Stimulated activated CD4-positive, alpha-beta T cell treated with anti-CD3 and anti-CD28 coated beads, Interleukin-1b, Interleukin-23, amount 100 ng/mL, for 24 hours (primary cell): ENCODE measurements at places on chromosomes 1 and 21.

DNA sequence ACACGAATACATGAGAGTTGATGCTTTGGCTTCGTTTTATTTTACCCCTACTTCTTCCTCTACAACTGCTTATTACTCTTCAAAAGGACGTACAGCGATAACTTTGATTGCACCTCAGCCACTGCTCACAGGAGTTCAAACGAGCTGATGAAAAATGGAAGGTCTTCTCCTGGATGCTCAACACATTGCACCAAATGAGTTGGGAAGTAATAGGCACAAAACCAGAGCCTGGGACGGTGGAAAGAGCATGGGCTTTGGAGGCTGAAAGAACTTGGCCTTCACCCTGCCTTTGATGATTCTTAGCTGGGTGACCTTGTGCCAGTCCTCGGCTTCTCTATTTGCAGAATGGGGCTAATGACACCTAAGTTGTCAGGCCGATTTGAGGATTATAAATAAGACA is 4.8 kb downstream of the CD53 start:
- no peak for DNase-seq

DNA sequence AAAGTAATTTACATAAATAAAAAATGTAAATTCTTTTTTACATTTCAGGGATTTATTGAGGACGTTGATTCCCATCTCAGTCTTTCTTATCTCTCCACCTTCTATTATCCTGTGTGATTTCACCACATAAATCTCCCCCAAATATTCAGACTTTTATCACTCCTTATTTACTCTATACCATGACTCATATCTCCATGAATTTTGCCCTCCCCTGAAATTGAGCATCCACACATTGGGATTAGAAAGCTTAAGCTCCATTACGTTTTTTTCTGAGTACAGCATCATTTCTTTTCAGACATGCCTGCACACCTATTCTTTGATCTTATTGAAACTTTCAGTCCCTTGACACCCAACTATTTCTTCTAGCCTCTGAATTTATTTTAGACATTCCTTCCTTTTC is 111.2 kb downstream of the IFI44 start:
- no peak for DNase-seq

DNA sequence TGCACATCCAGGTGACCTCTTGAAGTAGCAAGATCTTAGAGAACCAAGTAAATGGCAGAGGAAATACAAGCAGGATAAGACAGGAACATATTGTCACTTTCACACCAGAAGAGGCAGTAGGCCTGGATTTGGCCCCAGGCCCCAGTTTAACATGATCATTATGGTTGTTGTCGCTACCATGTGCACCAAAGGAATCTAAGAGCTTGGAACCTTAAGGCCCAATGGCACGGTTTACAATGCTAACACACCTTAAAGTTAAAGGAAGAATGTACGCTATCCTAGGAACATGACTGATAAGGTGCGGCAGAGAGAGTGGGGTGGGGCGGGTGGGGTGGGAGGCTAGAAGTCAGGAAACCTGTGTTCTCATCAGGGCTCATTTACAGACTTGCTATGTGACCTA is 147.5 kb downstream of the ROR1 start:
- DNase-seq, result no peak

DNA sequence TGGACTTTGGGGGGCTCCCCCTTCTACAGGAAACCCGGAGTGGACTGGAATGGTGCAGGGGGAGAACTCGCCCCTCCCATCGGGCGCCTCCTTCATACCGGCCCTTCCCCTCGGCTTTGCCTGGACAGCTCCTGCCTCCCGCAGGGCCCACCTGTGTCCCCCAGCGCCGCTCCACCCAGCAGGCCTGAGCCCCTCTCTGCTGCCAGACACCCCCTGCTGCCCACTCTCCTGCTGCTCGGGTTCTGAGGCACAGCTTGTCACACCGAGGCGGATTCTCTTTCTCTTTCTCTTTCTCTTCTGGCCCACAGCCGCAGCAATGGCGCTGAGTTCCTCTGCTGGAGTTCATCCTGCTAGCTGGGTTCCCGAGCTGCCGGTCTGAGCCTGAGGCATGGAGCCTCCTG is at the start of gene TNFRSF14:
TNFRSF14 (plus strand) TSS at position 95 of the 401 bp plus-strand sequence; CDS start at position 389, 294 bp downstream.
- DNase-seq, result peak; percentile 49

DNA sequence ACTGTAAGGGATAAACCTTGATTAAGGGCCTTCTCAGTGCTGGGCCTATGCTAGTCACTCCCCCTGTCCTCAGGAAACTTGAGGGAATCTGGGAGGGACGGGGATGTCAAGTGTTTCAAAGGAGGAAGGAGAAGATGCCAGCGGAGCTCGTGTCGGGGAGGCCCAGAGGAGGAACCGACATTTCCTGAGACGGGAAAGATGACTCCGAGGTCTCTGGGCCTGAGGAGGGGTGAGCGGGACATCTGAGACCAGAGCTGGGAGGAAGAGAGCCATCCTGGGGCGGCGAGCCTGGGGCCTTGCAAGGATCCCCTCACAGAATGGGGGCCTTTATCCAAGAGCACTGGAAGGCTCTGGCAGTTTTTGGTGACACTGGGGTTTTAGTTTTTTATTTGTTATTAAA is 10.4 kb downstream of the SLC66A1 start:
- no peak for DNase-seq

- DNase-seq, result no peak
These were observed 13.1 kb downstream of the MAP1LC3C start for GRCh38 chr1:241985787-241986186.

- DNase-seq, result no peak
These were observed 103.9 kb upstream of the COL24A1 start for GRCh38 chr1:86260476-86260875.

DNA sequence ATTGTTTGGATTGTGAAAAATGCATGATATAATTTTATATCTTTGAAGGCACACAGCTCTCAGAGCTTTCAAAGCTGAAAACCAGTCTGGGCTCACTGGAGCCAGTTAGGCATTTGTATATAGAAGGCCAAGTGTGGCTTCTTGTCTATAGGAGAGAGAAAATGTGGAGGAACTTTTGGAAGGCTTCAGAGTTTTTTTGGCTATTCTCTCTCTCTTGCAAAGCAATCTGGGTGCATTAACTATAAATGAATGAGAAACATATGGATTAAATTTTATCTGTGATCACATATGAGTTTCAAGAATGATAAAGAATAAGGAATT is 216.7 kb upstream of the HOOK1 start:
- no peak for DNase-seq

- no peak for DNase-seq
These were observed at the start of gene SYTL1 for GRCh38 chr1:27341525-27342252. Gene SYTL1, plus strand, starts transcription at chr1:27342022. Its CDS starts 3,313 bp downstream, at chr1:27345335.

DNA sequence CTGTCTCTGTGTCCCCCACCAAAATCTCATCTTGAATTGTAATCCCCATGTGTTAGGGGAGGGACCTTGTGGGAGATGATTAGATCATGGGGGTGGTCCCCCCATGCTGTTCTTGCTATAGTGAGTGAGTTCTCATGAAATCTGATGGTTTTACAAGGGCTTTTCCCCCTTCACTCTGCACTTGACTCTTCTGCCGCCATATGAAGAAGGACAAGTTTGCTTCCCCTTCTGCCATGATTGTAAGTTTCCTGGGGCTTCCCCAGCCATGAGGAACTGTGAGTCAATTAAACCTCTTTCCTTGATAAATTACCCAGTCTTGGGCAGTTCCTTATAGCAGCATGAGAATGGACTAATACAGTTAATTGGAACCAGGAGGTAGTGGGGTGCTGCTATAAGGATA is 137.1 kb upstream of the RAB4A start:
- DNase-seq, result no peak

GRCh38 chr1:7508934-7509519 is 262.1 kb upstream of the VAMP3 start:
- no peak for DNase-seq

DNA sequence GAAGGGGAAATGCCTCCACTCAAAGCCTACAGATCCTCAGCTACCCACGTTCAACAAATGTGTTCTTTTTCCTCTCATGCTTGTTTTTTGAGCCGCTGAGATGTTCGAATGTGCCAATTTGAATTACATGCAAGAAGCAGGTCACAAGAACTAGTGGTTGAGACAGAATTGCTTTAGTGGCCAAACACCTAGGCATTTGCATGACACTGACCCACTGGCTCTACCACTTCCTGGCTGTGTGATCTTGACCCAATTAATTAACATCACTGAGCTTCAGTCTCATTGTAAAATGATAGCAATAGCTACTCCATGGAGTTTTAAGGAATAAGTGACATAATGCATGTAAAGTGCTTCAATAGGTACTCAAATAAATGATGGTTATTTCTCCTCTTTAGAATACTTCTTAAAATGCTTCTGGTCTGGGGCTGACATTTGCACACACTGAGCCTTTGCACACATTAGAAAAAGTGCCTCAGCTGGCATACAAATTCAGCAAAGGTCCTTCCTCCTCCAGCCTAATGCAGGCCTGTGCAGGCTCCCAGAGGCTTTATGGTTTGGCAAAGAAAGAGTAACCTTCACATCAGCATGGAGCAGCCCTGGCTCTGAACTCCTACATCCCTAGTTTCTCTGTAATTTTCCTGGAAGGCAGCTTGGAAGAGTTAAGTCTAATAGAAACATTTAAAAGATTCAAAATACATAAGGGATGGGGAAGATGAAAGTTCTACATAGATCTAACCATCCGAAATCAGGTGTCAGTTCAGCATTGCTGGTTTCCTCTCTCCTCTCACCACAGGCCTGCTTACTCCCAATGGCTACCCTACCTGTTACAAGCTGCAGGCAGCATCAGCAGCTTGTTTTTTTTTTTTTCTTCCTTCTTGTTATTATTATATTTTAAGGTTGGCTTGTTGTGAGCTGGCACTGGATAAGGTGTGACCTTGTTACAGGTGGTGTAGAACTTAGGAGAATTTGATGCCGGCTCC is 107.4 kb downstream of the TBX19 start:
- DNase-seq, result no peak

GRCh38 chr21:36068748-36069398 is 951 bp upstream of the CBR1 start:
- no peak for DNase-seq

DNA sequence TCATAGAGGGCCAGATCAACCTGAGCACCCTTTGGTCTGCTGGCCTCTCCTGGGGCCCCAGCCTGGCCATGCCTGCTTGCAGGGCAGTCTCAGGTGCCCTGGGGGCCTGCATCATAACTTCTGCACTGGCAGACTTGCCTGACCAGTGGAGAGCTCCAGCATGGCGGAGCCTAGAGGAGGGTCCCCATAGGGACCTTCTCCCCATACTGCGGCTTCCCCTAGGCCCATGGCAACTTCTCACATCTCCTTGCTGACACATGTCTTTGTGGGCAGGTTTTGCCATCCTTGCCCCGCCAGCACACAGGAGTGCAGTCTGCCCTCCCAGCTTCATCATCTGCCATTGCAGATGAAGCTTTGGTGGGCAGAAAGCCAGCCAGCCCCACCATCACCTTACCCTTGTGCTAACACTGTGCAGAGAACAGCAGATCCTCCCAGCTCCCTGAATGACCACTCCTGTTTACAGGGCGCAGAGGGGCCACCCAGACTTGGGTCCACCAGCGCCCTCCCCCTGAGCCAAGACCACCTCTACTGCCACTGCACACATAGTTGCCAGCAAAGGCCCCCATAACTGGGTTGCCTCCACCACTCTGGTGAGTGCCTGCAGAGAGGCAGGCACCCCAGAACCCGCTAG is 51.7 kb downstream of the ZP4 start:
- DNase-seq, result no peak

GRCh38 chr1:182189535-182190066 is 128.1 kb upstream of the ZNF648 start:
- no peak for DNase-seq

- peak; percentile 14 for DNase-seq
These were observed 52.2 kb downstream of the ACP6 start for GRCh38 chr1:147618077-147618569.

- DNase-seq, result no peak
These were observed 100.1 kb upstream of the SLC2A1 start for GRCh38 chr1:43058545-43059360.

DNA sequence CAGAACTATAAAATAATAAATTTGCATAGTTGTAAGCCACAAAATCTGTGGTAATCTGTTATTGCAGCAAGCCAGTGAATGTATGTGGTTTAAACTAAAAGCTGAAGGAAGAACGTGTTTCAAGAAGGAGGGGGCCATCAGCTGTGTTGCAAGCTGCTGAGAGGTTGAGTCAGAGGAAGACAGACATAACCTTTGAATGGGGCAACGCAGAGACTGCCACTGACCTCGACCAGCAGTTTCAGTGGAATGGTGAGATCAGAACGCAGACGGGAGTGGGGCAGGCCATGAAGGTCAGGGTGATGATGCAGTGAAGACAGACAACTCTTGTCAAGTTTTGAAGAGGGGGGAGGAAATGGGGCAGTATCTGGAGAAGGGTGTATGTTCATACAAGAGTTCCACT is 23.2 kb upstream of the QSOX1 start:
- DNase-seq, result no peak

GRCh38 chr1:194535369-194535768 is 1349.0 kb upstream of the B3GALT2 start:
- no peak for DNase-seq

DNA sequence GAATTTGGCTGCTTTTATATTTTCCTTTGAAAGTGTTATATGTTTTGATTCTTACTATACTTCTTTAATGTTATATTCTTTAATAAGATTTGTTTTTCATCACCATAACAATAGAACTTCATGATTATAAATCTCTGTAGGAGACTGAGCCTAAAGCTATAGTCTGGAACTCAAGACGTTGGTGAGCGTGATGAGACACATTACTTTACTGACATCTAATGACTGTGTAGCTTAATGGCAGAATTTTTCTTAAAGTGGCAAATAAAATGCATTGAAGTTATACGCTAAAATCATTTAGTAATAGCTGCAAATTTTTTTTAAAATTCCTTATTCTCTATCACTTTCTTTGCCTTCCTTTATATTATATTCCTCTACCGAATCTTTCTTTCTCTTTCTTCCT is 56.1 kb upstream of the HAO2 start:
- DNase-seq, result no peak

DNA sequence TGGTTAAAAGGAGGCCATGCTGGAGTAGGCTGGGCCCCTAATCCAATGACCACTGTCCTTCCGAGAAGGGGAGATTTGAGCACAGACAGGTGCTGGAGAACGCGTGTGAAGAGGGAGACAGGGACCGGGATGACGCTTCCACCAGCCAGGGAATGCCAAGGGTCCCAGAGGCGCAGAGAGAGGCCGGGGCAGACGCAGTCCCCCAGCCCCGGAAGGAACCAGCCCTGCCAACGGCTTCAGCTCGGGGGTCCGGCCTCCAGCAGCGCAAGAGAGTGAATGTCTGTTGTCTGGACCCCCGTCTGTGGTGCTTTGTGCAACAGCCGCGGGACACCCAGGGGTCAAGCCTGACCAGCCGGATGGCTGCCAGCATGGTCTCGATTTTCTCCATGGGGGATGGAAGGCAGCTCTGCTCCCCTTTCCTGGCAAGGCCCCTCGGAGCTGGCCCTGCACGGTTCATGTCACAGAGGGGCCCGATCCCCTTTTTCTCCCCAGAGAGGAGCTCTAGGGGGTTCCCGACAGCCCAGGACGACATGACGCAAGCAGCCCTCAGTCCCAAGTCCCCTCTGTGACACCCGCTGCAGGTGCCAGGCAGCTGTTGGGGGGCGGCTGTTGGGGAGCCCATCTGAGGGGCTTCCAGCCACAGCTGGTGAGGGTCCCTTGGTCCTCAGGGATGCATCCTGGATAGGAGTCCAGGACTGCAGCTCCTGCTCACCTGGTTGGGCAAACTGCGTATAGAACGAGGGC is 73.5 kb downstream of the SIK1 start:
- DNase-seq, result no peak
